Suppressor macrophage treated with lipopolysaccharide for 4 hours (primary cell): ENCODE measurements at places on chromosomes 11 and 22.
A peak's percentile ranks its signal among the peaks of the same experiment; 100 is the strongest.

DNA sequence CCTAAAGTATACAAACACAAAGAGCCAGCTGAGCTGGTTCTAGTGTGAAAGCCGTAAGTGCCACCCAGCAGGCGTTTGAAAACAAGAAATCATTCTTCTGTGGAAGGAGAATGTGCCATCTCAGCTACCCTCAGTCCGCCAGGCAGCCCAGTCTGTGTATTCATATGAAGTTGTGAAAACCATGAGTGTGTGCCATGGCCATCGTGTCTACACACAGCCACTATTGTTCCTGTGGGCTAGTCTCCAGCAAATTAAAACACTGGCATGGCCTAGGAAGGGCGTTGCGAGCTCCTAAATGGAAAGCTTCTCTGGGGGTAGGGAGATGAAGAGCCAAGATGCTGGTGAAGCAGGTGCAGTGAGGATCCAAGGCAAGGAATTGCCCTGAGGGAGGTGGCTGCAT lies 51.5 kb upstream of the HORMAD2 start:
- DNase-seq, result no peak

GRCh38 chr11:45092901-45093760 lies 53.3 kb upstream of the PRDM11 start:
- DNase-seq, result no peak

DNA sequence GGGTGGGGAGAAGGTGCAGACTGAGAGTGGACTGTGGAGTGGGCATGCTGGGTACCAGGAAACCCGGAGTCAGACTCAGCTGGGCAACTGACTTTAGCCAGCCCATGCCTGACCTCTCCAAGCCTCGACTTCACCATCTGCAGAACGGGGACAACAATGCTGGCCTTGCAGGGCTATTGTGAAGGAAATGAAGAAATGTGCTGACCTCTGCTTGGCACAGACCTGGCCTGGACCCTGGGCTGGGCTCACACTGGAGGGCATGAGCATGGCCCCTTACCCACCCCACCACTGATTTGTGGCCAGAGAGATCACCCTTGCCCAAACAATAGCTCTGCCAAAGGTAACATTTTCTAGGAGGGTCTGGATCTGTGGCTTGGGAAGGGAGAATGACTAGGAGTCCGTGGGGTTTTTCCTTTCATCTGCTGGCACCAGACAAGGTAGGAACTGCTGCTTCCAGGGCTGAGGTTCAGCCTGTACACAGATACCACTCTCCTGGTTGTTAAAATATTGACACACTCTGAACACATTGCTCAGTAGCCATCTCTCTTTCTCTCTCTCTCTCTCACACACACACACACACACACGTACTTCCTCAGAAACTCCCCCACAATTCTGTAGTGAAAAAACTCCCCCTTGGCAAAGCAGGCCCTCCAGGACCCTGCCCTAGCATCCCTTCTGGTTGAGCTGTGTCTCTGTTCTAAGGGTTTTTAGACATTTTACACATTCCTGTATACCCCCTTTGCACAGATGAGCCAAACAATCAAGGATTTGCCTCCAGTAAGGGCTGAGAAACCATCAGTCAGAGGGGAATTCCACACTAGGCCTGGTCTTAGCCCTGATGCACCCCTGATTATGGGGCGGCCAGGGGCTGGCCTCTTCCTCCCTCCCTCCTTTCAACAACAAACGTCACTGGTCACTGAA lies 1.0 kb downstream of the MOGAT2 start:
- DNase-seq, result no peak

- peak; percentile 57 for DNase-seq
These were observed 88.3 kb upstream of the MTMR2 start for GRCh38 chr11:96012086-96012824.

DNA sequence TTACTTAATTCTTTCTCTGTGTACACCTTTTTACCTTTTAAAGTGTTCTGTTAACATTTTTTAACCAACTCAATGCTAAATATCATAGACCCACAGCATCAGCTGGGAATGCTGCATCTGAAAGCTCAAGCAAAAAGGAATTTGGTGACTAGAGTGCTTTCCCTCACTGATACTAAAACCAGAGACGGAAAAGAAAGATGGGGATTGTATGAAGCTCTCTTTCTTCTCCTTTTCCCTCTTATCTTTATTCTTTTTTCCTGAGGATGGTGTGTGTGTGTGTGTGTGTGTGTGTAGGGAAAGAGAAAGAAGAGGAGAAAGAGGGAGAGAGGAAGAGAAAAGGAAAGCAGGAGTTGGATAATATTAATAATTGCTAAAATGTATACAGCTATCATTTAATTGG lies 4.1 kb upstream of the SIK2 start:
- DNase-seq, result no peak

DNA sequence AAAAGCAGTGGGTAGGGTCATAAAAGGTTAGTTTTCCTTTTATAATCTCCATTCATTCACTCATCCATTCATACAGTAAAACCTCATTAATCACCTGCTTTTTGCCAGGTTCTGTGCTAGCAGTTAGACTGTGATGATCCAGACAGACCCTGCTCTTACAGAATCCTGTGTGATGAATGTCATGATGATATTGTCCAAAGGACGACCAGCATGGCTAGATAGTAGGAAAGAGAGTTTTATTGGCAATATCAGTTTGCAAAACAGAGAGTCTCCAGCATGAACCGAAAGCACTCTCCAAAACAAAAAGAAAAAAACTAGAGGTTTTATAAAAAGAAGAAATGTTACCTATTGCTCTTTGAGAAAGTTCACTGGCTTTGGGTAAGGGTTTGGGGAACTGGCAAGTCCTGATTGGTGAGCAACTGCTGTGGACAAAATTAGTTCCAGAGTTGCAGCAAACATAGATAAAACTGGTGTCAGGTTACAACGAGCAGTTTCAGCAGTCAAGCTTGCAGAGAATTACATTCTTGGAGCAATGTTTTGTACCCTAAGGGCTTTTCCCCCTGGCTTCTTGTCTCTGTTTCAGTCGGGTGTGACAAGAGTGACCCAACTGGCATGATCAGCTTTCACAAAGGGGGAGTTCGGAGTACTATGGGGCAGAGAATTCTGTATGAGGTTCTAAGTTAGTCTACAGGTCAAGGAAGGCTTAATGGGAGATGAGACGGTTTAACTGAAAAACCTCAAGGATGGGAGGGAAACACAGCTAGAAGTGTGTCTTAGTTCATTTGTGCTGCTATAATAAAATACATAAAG lies 58.3 kb downstream of the HSD17B12 start:
- no peak for DNase-seq

- DNase-seq, result no peak
These were observed 13.6 kb upstream of the TRIM29 start for GRCh38 chr11:120151536-120151935.

DNA sequence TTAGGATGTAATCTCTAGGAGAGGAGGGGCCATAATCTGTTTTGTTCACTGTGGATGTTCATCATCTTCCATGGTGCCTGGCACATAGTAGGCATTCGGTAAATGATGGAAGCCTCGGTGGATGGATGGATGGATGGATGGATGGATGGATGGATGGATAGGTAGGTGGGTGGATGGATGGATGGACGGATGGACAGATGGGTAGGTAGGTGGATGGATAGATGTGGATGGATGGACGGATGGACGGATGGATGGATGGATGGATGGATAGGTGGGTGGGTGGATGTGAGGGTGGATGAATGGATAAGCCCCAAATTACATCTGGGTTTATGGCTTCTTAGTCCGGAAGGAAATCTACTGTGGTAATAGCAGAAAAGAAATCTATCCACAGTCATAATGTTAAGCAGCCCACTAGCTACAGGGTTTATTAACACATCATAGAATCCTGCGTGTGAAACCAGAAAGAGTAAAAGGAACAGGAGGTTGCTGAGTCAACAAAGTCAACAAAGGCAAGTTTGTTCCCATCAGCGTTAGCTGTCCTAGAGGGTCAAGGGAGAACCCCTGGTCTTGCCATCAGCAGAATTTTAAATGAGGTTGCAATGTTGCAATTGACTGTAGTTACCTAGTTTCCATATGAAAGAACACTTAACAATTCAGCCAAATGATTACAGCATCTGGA lies 82.8 kb downstream of the C11orf91 start:
- DNase-seq, result no peak

DNA sequence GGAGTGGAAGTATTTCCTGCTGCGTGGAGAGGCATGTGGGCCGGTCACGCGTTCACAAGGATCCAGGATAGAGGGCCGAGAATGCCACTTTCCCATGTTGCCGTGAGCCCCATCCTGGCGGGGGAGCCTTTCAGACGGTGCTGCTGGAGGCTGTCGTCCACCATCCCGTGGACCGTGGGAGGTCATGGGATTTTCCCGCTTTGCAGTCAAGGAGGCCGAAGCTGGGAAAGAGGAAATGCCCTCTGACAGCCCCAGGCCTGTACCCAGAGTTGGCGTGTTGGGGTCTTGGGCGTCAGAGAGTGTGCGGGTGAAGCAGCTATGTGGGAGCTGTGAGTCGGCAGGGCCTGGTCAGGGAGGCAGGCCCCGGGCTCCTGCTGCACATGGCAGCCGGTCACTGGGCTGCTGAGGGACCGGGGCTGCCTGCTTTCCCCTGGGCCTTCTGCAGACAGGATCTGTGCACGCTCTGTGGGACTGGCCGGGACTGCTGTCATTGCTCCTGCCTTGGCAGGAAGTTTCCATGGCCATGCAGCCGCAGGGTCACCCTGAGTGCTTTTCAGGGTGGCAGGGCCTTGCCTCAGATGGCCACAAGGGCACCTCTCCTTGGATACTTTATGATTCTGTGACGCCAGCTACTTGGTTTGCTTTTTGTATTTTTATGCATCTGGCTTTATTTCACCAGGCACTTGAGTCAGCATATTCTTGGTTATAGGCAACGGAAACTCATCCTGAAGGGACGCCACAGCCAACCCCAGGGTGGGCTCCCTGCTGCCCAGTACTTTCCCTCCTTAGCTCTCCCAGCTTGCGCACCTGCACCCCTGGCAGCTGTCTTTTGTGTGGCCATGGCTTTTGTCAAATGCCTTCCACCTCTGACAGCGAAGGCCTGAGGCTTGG lies 52.4 kb downstream of the AP2A2 start:
- no peak for DNase-seq

- DNase-seq, result no peak
These were observed 14.3 kb upstream of the CBX6 start for GRCh38 chr22:38886333-38886732.

- no peak for DNase-seq
These were observed 1073.0 kb downstream of the BRD1 start for GRCh38 chr22:48754611-48755058.

DNA sequence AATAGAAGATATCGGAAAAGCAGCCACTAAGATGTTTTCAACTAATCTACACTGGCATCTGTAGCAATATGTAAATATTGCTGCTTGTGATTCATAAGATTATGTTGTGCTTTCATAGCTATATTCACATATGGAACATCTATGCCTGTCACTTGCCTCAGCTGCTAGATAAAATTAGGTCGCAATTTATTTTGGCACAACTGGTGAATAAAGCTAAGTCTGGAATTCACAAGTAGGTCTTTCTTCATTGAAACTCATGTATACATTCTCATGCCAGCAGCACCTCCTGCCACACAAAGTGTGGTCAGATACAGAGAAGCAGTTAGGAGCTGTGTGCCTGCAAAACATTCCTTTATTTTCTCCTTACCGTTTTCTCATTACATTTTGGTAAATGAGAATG lies 543.3 kb upstream of the CHORDC1 start:
- no peak for DNase-seq

GRCh38 chr11:69449320-69450063 lies 32.0 kb upstream of the LINC01488 start:
- DNase-seq, result peak; percentile 68

GRCh38 chr11:121933294-121933693 lies 182.7 kb downstream of the BLID start:
- no peak for DNase-seq

DNA sequence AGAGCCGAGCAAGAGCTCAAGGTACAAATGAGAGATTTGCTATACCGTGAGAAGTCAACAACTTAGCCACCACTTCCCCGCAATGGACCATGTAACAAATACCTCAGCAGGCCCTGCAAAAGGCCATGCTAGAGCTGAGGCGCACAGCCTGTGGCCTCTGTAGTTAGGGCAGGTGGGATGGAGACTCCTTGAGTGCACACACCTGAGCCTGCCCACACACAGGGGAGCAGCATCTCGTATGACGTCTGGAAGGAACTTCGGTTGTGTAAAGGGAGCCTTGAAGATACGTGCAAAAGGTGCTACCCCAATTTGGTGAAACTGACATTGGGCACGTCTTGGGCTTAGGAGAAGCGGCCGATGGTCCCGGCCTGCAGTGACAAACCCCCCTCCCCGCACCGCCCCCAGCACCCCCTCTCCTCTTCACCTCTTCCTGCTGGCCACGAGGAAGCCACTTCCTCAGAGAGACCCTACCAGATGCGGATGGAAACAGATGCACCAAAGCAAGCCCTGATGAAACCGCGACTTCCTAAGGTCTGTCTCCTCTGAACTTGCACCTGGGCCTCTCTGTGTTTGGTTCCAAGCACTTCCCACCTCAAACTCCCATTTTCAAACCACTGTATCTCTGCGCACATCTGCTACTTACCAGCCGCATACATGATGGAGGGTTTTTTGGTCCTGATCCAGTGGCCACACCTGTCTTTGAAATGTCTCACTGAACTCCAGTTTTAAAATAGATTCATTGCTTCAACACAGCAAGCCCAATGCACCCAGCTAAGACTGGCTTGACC lies 10.6 kb downstream of the CDPF1 start:
- DNase-seq, result no peak
